EH (cell line): ENCODE measurements at places on chromosomes 6 and 20.

- DNase-seq, result no peak
Measured at GRCh38 chr20:57450931-57451330, 59.7 kb downstream of the RBM38 start.

- DNase-seq, result peak; percentile 58
Measured at GRCh38 chr6:48766349-48766748, 655.4 kb upstream of the PTCHD4 start.

DNA sequence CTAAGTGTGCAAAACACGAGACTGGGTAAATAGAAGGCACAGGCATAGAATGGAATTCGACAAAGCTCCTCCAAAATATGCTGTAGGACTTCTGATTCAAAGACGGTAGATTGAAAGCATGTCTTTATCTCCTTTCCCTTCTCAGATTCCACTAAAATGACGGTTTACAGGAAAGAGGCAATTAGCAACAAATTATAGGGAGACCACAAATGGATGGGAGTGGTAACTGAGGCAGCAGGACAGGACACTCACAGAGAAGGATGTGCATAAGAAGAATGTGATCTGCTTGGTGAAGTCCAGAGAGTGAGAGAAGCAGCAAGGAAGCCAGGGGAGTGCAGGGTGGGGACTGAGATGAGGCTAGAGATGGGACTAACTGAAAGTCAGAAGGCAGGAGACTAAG, 113.4 kb upstream of the MRPS10 start:
- DNase-seq, result peak; percentile 75

GRCh38 chr6:157864185-157864761, 41.2 kb downstream of the SNX9 start:
- no peak for DNase-seq

DNA sequence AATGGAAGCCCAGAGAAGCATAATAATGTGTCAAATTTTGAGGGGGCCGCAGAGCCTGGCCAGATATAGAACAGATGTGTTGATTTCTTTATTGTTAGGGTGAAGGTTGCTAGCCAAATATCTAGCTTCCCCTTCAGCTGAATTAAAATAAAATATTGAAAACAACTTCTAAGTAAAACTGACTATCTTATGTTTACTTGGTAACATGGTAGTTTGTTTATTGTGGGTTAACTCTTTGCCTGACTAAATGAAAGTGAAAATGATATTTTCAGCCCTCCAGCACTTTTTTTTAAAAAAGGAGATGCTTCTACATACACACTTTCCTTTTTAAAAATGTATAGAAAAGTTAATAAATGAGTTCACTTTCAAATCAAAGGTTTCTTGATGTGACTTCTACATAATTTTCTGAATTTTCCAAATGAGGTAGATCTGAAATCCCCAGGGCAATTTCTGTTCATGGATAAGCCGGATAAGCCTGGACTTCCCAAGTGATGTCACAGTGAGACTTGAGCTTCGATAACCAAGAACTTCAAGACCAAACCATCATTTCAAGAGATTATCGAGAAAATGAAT, 172.1 kb upstream of the OLIG3 start:
- no peak for DNase-seq

DNA sequence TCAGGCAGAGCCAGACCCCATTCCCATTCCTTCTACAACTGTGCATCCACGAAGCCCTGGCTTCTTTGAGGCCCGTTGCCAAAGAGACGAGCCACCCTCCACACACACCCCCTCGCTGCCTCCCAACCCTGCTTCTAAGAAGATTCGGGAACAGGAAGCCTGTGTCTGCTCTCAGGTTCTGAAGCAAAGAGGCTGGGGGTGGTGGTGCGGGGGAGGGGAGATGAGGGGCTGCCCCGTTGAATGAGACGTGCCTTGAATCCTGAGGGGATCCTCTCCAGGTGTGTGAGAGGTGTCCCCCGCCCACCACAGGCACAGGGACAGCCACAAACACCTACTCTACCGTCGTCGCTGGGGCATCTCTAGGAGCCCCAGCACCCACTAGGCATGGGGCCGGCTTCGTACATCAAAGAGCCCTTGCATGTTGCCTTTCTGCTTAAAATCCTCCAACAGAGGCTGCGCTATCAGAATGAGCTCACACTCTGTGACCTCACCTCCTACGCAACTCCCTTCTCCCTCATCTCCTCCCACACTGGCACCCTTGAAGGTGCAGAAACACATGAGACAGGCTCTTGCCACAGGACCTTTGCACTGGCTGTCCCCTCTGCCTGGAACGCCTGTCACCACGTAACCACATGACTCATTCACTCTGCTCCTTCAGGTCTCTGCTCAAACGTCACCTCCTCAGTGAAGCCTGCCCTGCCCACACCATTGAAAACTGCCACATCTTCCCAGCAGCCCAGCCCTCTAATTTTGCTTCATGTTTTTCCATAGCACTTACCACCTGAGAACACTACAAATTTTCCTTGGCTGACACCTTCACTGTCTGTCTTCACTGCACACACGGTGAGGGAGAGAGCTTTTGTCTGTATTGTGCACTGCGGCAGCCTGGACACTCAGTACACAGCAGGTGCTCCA, 58.5 kb downstream of the PREX1 start:
- DNase-seq, result no peak

GRCh38 chr20:4041748-4042411, 26.5 kb upstream of the RNF24 start:
- peak; percentile 82 for DNase-seq

GRCh38 chr20:62938105-62938888, at the start of gene GID8:
GID8 (plus strand) TSS chr20:62938147; CDS start chr20:62941503, 3,356 bp downstream.
- peak; percentile 62 for DNase-seq

DNA sequence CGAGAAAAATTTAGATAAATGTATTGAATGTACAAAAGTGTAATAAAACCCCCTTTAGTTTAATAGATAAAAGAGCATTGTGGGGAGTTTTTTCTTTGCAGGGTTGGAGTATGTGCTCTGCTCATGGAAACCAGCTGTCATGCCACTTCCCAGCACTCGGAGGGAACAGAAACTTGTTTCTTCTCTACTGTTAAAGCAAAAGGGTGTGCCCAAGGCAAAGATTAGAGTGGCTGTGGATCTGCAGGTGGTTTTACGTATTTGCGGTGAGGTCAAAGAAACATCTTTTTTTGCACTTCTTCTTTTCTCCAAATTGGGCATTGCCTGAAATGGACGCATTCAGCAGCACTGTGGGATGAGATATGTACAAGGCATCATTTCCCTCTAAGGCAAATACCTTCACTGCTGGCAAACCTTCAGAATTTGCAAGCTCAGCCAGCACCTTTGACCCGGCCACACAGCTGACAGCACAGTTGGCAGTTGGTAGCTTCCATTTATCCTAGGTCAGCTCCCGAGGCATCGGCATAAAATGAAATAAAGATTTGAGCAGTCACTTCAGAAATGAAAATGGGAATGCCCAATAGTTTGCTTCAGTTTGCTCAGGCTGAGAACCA, 178.4 kb upstream of the EYA4 start:
- DNase-seq, result no peak

DNA sequence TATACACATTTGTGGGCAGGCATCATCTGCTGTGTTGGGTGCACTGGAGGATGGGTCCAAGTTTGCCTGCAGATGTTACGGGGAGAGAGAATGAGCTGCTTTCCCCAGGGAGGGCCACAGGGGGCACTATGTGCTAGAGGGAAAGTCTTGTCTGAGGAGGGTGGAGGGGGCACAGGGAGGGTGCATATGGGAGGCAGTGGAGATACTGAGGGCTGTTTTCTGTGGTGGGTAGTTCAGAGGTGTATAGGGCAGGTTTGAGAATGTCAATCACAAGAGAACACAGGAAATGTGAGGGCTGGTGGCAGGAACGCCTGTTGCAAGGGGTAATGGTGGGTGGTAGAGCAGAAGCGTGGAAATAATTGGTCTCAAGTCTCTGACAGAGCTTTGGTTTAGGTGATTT, 7.7 kb upstream of the PTPRA start:
- DNase-seq, result no peak

- no peak for DNase-seq
Measured at GRCh38 chr6:170049641-170050561, 241.0 kb downstream of the DLL1 start.

GRCh38 chr6:105352037-105352617, 50.8 kb downstream of the PREP start:
- DNase-seq, result no peak

GRCh38 chr6:106080763-106081095, 5.4 kb upstream of the PRDM1 start:
- no peak for DNase-seq

DNA sequence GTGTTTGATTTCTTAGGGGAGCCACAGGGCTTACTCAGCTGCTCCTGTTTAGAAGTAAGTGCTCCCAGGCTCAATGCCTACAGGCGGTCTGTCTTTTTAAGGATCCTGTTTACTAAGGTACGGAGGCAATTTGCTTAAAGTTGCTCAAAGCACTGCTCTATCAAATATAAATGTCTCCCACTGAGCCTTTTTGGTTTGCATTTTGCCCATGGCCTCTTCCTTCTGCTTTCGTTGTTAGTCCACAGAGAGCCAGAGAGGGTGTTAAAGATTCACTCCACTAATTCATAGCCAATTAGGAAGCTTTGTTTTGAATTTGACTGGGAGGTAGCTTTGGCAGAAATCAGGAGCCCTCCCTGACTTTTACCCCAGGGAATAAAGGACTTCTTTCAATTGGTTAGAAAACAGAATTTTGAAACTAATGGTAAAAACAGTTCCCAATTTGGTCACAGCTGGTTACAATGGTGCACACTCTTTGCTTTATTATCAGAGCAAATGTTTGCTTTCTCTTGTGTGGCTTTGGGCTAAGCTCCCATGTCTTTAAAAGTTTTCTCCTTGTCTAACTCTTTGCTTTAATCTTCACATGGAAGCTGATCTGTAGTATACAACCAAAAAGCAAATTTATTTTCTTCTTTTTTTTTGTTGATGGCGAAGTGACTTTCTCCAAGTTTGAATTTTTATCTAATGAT, 126.2 kb downstream of the IMPG1 start:
- no peak for DNase-seq

GRCh38 chr20:2302384-2303060, 6.7 kb downstream of the TGM3 start:
- no peak for DNase-seq

GRCh38 chr20:44988631-44989171, 22.4 kb downstream of the STK4 start:
- DNase-seq, result no peak

- DNase-seq, result no peak
Measured at GRCh38 chr20:15895126-15895525, 678.1 kb downstream of the KIF16B start.

DNA sequence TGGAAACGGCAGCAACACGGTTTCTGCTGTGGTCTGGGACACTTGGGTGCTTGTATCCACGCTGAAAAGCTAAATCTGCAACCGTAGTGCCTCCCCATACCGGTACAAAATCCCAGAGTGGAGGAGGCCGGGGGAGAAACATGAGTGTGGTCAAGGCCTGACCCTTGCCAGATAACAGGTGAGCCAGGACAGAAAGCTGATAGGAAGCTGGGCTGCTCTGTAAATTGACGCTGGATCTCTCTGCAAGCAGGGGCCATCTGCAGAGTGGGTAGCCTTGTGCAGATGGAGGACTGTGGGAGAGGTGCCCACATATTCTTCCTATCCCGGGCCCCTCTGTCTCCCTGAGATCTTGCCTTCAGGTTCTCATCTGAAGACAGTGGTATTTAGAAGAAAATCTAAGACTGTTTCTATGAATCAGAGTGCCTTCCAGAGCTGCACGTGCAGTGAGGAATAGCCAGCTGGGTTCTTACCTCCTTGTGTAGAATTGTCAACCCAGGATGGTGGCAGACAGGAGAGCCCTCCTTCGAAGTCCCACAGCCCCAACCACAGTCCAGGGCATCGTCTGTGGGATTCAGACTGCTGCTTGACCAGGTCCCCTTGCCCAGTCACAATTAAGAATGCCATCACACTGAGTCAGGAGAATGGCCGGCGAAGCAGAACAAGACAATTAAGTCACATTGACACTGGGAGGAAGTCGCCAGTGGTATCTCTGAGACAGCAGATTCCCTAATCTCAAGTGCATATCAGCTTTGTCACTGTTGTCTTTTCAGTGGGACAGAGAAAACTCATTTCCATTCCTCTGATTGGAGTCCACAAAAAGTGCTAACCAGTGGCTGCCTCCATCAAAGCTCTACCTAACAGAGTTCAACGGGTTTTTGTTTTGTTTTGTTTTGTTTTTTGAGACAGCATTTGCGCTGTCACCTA, 100.0 kb upstream of the RIPOR2 start:
- DNase-seq, result peak; percentile 82

- DNase-seq, result no peak
Measured at GRCh38 chr20:22717466-22717865, 133.1 kb upstream of the FOXA2 start.

DNA sequence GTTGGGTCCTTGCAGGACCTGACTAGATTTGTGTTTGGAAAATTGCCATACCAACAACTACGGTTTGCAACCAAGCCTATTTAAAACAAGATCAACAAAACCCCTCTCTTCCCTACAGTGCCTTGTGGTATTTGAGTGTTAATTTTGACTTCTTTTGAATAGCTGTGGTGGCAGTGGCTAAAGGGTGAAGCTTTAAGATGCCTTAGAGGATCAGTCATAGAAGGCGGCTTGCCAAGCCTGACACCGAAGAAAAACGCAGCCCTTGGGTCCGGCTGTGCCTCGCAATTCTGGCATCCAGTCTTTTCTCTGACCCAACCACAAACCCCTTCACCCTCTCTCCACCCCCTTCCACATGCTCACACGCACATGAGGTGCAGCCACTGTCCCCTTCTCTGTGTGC, 32.6 kb downstream of the BMP6 start:
- DNase-seq, result peak; percentile 91

GRCh38 chr20:51525241-51526105, 17.0 kb downstream of the NFATC2 start:
- no peak for DNase-seq

DNA sequence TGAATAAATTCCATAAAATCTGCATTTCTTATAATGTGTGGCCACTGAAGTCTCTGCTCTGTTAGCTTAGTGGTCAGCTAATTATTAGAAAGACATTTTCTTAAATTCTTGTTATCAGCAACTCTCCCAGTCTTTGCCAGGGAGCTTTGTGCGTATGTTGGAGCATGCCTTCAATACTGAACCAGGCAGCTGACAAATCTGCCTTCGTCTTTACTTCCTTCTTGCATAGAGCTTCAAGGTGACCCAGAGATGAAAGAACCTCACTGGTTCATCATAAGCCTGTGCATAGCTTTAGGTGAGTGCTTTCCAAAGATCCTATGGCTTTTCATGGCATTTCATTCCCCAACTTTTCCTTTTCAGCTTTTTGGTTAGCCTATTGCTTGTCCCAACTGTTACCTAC, 43.0 kb upstream of the NELFCD start:
- DNase-seq, result no peak

- DNase-seq, result peak; percentile 64
Measured at GRCh38 chr20:40010483-40010882, 678.6 kb downstream of the MAFB start.
